ENCODE measurements at places on chromosomes 2 and 18. TPM values are rescaled to one million over a fixed set of nuclear protein-coding genes. Genes with fewer than 3 reads are reported as not detected.

The MYOM1 gene
- 852 TPM for total RNA-seq

The FNDC4 gene
- total RNA-seq = 1.0 TPM

The CD302 gene
- 15.6 TPM for total RNA-seq

DNA sequence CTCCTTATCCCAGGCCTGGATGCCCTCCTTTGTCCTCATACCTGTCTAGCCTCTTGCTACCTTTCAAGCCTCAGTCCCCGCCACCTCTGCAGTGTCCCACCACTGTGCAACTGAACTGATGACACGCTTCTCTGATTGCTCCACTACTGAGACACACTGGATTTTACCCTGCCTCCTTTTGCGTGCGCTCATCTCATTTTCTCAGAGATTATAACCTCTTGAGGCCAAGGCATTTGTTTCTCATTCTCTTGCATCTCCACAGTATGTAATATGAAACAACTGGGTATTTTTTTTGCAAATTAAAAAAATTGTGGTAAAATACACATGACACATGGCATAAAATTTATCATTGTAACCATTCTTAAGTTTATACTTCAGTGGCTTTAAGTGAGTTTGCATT lies 95.4 kb downstream of the PRKCE start:
- DNase-seq = no peak

Measured in heart left ventricle (tissue), 16 donors.